ENCODE measurements at places on chromosomes 7 and 10.

DNA sequence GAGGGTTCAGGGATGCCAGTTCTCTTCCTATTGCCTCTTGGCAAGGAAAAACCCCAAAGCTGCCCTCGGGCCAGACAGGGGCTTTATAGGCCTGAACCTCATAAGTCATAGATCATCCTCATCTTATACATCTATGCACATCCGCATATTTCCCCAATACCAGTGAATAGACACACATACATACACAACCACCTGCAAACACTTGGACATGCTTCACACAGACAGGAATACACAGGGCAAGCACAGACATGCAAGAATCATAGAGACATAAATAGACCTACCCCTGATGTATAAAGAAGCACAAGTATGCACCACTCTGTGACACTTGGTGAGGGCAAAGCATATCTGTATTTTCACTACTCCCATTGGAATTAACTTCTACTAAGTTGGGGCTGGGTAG is 30.7 kb downstream of the MBL2 start:
- no peak for DNase-seq

- peak; percentile 97 for DNase-seq
Observed at GRCh38 chr10:31318854-31319601, at the start of gene ZEB1. TSS of gene ZEB1 (plus strand) at chr10:31319216. CDS start at chr10:31319235, 19 bp downstream.

DNA sequence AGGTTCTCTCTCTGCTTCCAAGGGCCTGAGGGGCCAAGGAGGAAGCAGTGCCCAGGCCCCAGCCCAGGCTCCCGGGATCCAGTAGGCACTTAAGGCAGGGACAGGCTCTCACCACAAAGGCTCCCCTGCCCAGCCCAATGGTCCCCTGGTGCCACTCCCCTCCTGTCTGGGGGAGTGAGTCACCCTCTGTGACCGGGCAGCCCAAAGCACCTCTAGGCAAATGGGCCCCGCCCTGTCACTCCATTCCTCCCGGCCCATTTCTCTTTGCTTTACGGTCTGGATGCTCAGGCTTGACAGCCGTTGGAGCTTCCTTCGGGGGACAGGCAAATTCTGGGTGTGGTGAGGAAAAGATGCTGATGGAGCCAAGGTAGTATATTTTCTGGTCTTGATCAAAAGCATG is at the start of gene CALHM3:
TSS of gene CALHM3 (minus strand) at position 106 of the 400 bp plus-strand sequence. CDS start 208 bp downstream, outside the sequence.
- DNase-seq: no peak

DNA sequence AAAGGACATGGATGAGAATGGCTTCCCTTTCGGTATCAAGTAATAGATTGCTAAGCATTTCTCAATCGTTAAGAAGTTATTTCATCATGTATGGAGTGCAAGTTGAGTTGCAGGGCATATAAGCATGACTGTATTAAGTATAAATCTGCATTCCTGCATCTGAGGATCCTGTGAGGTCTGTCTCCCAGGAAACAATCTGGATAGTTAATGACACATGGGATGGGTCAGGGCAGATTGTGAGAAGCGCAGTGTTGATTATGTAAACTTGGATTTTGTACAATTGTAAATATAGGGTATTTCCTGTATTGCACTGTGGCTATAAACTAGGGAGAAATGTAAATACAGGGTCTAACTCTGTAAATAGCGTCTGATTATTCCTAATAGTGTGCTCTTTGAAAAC is 102.6 kb downstream of the PLXDC2 start:
- DNase-seq: no peak

DNA sequence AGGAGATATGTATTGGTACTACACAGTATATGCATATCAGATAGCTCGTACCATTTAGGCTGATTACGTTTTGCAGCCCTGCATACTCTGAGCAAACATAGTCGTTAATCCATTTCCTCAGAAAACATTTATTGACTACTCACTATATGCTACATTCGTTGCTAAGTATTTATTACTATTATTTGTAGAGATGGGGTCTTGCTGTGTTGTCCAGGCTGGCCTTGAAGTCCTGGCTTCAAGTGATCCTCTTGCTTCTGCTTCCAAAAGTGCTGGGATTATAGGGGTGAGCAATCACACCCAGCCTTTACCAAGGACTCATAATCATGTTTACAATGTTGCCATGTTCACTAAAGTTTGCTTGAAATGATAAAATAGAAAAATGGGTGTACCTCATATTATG is 174.7 kb downstream of the ARL4A start:
- no peak for DNase-seq

DNA sequence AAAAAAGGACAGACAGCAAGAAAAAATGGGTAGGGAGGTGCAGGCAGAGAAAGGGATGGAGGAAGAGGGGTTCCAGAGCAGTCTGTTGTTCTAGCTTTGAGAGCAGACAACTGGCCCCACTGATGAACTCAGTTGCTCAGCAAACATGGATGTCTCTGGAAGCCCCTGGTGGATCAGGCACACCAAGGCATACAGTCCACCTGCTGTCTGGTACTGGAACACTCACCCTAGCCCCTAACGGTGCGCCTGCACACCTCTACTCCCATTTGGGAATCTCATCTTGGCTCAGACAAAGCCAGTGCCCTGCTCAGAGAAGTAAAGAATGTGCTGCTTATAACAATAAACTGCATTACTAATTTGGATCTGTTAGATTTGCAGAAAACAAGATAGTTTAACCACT is 7.7 kb downstream of the MACROH2A2 start:
- DNase-seq: no peak

- DNase-seq: no peak
Observed at GRCh38 chr10:133067149-133068105, 20.3 kb upstream of the ADGRA1 start.

DNA sequence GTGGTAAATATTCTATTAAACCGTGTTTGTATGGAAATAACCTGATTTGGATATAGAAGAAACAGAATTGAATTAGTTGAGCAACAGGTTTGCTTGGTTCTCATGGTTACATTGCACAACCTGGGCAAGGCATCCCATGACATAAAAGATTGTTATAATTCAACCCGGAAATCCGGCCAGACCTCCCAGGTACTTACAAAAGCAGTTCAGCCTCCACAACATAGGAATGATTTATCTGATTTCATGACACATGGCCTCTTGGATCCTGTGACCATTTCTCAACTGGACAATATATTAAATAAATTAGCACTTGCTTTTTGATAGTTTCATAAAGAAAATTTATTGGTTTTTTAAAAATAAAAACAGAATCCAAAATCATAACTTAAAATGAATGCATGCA is 55.1 kb upstream of the PTPN12 start:
- DNase-seq: no peak

DNA sequence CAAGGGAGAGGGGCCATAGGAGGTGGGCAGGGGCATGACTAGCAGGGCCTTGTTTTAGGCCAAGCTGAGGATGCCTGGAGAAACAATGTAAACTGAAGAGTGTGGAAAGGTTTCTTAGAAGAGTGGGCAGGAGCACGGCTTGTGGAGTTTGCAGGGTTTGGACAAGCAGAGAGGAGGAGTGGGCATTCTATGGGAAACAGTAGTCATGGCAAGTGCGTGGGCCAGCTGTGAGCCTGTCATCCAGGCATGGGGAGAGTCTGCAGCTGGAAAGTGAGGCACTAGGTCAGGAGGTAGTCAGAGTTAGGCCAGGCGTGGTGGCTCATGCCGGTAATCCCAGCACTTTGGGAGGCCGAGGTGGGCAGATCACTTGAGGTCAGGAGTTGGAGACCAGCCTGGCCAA is 130.1 kb downstream of the SH3PXD2A start:
- no peak for DNase-seq

DNA sequence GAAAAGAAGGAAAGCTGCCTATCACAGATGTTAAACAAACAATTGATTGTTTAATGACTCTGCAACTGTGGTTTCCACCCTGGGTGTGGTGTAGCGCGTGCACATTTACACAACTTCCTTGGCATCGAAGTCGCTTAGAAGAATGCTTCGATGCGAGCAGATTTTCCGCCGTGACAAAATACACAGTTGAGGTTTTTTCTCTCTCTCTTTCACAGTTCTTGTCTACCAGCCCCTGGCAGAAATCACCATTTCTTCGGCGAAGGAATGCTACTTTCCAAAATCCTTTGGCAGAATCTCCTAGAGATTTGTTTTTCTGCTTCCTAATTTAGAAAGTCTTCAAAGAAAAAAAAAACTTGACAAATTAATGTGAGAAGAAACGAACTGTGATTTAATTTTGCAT is 70.7 kb upstream of the C1QL3 start:
- DNase-seq: no peak

GRCh38 chr7:142321391-142321790 is 63.5 kb upstream of the PRSS58 start:
- DNase-seq: no peak

GRCh38 chr7:3140834-3141233 is 97.2 kb upstream of the CARD11 start:
- no peak for DNase-seq

GRCh38 chr7:128879939-128880746 is 17.5 kb downstream of the ATP6V1F start:
- DNase-seq: no peak

GRCh38 chr10:131221632-131222277 is 89.8 kb downstream of the TCERG1L start:
- DNase-seq: no peak

DNA sequence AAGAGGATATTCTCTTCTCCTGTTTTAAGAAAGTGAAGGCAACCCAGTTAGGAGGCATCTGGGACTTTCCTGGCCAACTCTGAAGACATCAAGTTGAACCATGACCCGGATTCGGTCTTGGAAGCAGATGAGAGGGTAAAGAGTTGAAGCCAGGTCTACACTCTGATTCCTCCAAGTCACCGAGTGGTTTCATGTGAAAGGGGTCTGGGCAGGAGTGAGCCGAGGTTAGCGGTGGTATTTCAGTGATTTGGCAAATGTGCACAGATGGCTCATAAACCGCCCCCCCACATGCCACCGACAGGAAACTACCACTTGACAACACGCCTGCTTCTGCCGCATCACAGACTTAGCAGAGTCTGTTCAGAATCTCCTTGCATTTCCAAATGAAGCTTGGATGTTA is 11.4 kb upstream of the REPIN1 start:
- peak; percentile 84 for DNase-seq

DNA sequence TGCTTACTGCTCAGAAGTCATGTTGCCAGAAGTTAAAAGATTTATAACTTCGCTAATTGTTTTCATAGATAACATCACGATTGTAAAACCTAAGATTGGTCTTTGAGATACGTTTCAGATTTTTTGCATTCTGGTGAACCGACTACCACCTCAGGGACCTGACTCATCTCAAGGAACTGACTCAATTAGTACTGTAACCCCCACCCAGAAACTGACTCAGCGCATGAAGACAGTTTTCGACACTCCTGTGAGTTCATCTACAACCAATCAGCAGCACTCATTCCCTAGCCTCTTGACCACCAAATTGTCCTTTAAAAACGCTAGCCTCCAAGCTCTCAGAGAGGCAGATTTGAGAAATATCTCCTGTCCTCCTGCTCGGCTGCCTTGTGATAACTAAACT is 72.3 kb downstream of the ELMO1 start:
- no peak for DNase-seq

DNA sequence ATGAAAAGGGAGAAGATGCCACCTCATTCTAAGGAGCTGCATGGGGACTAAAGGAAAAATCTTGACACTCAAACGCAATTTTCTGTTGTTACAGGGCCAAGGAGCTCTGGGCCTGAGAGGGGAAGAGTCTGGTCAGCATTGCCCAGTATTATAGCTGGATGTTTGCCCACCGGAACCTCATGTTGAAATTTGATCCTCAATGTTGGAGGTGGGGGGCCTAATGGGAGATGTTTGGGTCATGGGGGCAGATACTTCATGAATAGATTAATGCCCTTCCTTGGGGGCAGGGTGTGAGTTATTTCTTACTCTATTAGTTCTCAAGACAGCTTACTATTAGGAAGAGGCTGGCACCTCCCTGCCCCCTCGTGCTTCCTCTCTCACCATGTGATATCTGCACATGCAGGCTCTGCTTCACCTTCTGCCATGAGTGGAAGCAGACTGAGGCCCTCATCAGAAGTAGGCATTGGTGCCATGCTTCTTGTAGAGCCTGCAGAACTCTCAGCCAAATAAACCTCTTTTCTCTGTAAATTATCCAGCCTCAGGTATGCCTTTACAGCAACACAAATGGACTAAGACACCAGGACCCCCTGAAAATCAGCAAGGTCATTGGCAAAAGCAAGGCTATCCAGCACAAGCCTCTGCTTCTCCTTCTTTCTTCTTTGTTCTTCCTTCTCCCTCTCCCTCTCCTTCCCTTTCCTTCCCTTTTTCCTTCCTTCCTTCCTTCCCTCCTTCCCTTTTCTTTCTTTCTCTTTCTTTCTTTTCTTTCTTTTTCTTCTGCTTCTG is 15.1 kb downstream of the GCK start:
- no peak for DNase-seq

DNA sequence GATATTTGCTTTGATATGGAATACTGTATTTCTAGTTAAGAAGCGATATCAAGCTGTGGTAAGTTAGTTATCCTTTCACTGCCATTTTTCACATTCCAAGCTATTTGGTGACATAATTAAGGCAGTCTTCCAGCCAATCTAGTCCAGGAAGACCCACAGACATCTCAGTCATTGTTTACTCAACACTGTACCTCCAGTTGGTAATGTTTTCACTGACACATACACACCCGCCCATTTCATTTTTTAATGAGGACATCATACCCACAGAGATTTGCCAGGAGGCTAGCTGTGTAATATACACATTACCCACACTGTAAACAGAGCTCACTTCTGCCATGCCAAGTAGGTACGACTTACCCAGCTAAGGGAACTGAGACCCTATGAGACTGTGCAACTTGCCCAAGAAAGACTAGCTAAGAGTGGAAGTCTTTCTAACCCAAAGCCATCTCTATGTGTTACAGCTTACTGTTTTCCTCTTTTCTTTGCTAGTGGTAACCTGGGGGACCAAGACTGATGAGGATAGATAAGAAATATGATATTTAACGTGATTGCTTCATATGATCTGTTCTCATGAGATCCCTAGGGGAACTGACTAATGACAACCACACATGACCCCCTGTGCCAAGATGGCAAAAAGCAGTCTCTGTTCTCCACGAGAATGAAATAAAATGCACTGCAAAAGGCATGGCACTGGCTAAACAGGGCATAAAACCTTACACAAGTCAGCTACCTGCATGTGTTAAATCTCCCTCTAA is 179.0 kb downstream of the DGKI start:
- no peak for DNase-seq

DNA sequence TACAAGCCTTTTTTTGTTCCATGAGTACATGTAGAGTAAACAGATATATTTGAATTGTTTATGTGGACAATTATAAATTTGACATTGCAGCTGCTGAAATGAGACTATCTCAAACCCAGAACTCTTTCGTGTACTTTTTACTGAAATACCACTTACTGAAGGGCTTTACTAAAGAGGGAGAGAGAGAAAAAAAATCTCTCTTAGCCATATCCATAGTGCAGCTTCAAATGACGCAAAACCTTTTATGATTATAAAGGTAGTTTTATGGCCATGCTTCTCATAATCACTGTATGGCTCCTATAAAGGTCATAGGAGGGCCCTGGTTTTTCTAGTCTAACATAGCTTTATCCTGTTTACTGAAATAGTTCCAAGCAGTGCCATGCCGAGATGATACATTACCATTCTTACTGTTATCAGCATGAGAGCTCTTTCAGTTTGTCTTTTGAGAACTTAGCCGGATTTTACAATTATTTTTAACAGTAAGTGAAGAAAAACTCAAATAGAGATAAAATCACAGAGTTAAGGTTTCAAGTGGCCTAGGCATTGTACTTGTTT is 35.1 kb downstream of the KCND2 start:
- DNase-seq: no peak

GRCh38 chr7:27999829-28000228 is 180.8 kb downstream of the JAZF1 start:
- no peak for DNase-seq

- peak; percentile 38 for DNase-seq
Observed at GRCh38 chr10:102645388-102645740, 1.1 kb downstream of the TRIM8 start.

- DNase-seq: no peak
Observed at GRCh38 chr10:79385392-79385795, 38.1 kb downstream of the PPIF start.

All from CD8-positive, alpha-beta T cell (primary cell).